CD4-positive, alpha-beta T cell treated with Interferon alpha-2 for 1 hour (primary cell): ENCODE measurements at places on chromosomes 16 and 17.
A peak's percentile ranks its signal among the peaks of the same experiment; 100 is the strongest.

- no peak for DNase-seq
Observed at GRCh38 chr17:1076299-1076981, 79.5 kb downstream of the TIMM22 start.

- DNase-seq: no peak
Observed at GRCh38 chr17:57082441-57082840, 2.6 kb upstream of the AKAP1 start.

GRCh38 chr17:17077861-17078732 is 35.8 kb downstream of the MPRIP start:
- no peak for DNase-seq

GRCh38 chr17:59565959-59566324 is 532 bp downstream of the DHX40 start:
- DNase-seq: peak; percentile 69

DNA sequence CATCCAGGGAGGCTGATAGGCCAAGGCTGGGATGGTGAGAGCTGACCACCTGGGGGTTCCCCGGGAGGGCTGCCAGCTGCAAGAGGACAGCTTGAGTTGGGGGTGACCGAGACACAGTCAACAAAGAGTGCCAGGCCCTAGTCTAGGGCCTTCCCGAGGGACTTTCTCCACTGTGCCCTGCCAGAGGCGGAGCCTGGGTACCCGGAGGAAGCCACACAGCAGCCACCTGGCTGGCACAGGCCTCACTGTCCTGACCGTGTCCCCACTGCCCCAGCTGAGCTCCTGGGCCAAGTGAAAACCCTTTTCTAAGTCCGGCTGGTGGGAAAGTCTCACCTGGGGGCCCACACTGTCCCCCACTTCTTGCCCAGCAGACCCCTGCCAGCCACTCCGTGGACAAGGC is 71.9 kb upstream of the GSE1 start:
- DNase-seq: no peak

DNA sequence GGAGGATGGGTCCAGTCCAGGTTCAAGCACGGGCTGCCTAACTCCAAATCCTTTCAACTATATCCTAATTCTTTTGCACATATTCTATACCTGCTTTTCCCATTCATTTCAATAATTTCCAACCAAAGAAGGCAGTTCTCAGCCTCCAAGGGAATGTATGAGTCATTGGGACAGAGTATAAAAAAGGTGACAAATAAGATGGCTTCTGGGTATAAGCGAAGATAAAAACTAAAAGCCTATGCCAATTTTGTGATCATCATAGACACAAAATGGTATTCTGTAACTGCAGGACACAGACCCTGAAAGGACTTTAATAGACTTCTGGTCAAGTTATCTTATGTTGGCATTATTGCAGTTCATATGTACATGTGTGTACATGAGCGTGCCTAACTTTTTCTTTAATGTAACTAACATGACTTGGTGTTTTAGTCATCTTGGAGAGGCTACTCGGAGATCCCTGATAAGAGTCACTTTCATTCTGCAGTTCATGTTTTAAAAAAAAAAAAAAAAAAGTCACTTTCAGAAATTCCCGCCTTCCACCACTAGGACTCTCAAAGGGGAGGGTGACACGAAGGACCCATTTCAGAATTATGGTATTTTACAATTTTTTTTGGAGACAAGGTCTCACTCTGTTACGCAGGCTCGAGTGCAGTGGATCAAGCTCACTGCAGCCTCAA is 17.3 kb downstream of the COG1 start:
- no peak for DNase-seq

GRCh38 chr17:65055280-65055707 is 1.2 kb downstream of the GNA13 start:
- no peak for DNase-seq

DNA sequence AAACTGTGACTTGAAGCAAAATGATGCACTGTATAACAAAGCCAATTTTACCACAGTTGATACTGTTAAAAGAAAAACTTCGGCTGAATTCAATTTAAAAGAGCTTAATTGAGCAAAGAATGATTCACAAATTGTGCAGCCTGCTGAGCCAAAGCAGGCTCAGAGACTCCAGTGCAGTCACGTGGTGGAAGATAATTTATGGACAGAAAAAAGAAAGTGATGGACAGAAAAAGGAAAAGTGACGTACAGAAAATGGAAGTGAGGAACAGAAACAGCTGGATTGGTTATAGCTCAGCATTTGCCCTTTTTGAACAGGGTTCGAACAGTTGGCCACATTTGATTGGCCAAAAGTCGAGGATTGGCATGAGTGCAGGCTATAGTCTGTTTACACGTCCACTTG is 25.7 kb downstream of the ZSWIM7 start:
- DNase-seq: no peak

GRCh38 chr17:57354673-57355072 is 98.3 kb downstream of the MSI2 start:
- DNase-seq: no peak

- no peak for DNase-seq
Observed at GRCh38 chr16:85187002-85187401, 74.7 kb upstream of the CIBAR2 start.

- DNase-seq: peak; percentile 81
Observed at GRCh38 chr16:28984619-28985135, at the start of gene LAT. LAT (plus strand) TSS chr16:28985052; CDS start chr16:28985418, 366 bp downstream.

DNA sequence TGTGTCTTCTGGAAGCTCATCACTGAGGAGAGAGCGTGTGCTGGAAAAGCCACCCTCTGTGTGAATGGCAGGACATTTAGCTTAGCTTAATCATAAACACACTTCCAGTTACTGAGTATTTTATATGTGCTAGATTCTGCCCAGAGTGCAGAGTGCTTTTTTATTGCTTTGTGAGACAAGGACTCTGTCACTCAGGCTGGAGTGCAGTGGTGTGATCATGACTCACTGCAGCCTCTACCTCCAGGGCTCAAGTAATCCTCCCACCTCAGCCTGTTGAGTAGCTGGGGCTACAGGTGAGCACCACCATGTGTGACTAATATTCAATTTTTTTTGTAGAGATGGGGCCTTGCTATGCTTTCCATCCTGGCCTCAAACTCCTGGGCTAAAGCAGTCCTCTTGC is 61.4 kb upstream of the IRX3 start:
- DNase-seq: no peak

- DNase-seq: no peak
Observed at GRCh38 chr17:5816491-5817070, 232.3 kb upstream of the NLRP1 start.

GRCh38 chr17:7884581-7885366 is 3.8 kb upstream of the CHD3 start:
- DNase-seq: peak; percentile 25

- peak; percentile 63 for DNase-seq
Observed at GRCh38 chr17:50841949-50842354, 6.6 kb downstream of the WFIKKN2 start.

DNA sequence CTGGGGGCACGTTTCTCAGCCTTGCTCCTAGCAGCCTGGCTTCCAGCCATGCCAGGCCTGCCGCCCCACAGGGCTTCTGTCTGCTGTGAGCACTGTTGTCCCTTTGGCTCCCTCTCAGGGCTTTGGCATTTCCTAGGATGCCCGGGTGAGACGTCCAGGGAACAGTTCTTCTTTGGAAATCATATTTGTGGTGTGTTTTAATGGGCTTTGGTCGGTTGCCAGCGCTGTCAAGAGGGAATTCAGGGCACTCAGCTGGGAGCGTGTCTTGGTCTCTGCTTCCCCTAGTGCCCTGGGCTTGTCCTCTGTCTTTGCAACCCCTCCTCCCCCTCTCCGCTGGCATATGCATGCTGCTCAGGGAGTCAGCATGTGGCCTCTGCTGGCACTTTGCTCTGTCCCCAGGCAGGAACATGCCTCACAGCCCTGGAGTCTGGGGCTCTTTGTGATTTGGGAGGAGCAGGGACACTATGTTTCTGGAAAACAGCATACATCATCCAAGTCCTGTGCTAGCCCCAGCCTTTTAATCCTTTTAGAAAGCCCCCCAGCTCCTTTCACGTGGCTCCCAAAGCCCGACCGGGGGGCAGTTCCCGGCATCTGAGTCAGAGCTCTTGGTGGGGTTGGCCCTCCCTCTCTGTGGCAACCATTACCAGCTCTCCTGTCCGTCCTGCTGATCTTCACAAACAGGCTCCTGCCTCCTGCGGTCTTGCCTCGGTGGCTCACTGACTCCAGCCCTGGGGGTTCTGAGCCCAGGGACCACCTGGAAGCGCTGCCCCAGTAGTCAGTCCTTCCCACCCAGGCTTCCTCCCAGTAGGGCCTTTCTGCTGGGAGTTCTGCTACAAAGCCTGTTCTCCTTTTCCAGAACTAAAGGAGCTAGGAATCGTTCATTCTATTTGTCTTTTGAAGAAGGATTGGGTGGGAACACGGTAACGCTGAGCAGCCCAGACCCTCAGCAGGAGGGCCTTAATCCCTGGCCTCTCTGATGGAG is 26.7 kb downstream of the SAP30BP start:
- no peak for DNase-seq

GRCh38 chr16:50305441-50306061 is 39.2 kb downstream of the ADCY7 start:
- no peak for DNase-seq

DNA sequence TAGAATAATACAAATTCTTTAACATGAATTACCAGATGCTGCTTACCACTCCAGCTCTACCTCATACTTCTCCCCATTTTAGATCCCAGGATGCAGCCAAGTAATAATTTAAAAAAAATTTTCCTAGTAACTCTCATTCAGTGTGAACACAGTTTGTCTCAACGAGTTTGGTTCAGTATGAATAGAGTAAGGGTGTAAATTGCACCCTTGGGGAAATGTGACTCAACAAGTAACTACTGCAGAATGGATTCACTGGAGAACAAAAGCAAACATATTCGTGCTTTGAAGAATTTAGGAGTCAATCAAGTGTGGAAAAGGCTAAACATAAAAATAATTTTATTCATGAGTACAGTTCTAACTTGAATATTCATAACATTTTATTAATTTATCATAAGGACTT is 23.0 kb downstream of the KCNJ16 start:
- DNase-seq: no peak

- DNase-seq: peak; percentile 48
Observed at GRCh38 chr17:81328978-81329926, 34.1 kb upstream of the SLC38A10 start.

- no peak for DNase-seq
Observed at GRCh38 chr17:73393962-73394361, 82.2 kb upstream of the CDC42EP4 start.

DNA sequence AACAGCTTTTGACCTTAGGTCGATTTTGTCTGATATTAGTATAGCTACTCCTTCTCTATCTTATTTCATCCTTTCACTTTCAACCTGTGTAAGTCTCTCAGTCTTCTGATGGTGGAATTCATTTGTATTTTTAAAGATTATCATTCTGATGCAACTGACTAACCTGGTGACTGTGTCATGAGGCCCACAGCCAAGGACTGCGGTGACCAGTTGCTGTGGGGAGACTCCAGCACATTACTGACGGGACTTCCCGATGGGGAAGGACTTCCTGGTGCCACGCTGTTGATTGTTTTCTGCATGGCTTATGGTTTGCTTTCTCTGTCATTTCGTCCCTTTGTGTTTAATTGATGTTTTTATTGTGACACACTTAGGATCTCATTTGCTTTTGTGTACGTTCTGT is 34.2 kb downstream of the RMI2 start:
- DNase-seq: peak; percentile 29

GRCh38 chr17:39997543-39997942 is 16.9 kb downstream of the PSMD3 start:
- DNase-seq: no peak

- DNase-seq: no peak
Observed at GRCh38 chr16:75024594-75024993, 25.8 kb downstream of the ZNRF1 start.

GRCh38 chr17:50288306-50288705 is 14.0 kb downstream of the TMEM92 start:
- DNase-seq: no peak

DNA sequence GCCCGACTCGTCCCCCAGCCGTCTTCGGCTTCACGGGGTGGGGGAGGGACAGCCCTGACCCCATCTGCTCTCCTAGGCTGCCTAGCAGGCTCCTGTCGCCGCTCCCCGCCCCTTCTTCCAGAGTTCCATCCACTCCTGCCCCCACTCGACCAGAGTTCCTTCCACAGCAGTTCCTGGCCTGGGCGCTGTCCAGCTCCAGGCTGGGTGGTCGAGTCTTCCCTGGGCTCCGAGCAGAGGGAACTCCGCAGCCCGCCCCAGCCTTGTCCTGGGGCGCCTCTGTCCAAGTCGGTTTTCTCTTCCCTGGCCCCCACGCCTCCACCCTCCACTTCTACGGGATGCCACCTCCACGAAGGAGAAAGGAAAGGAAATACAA is 1.4 kb downstream of the PYY start:
- DNase-seq: no peak

GRCh38 chr17:75241996-75242460 is 19.4 kb downstream of the GGA3 start:
- no peak for DNase-seq

DNA sequence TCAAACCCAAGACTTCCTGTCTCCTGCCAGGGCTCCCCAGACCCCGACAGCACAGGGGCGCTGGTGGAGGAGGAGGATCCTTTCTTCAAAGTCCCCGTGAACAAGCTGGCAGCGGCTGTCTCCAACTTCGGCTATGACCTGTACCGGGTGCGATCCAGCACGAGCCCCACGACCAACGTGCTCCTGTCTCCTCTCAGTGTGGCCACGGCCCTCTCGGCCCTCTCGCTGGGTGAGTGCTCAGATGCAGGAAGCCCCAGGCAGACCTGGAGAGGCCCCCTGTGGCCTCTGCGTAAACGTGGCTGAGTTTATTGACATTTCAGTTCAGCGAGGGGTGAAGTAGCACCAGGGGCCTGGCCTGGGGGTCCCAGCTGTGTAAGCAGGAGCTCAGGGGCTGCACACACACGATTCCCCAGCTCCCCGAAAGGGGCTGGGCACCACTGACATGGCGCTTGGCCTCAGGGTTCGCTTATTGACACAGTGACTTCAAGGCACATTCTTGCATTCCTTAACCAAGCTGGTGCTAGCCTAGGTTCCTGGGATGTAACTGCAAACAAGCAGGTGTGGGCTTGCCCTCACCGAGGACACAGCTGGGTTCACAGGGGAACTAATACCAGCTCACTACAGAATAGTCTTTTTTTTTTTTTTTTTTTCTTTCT is 8.1 kb downstream of the SERPINF1 start:
- no peak for DNase-seq

- no peak for DNase-seq
Observed at GRCh38 chr17:81022344-81022676, 12.6 kb upstream of the BAIAP2 start.

DNA sequence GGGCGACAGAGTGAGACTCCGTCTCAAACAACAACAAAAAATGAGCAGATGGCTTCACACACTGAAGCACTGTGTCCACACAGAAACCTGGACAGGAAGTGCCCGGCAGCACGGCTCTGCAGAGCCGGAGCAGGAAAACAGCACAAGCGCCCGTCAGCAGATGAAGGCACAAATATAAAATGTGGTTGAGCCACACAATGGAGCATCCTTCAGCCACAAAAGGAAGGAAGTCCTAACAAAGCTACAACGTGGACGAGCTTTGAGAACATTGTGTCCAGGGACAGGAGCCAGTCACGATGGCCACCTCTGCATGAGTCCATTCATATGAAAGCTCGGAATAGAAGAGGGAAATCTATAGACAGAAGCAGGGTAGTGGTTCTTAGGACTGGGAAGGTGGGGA is 15.7 kb downstream of the RHBDF2 start:
- no peak for DNase-seq
